ENCODE measurements at places on chromosomes 11 and 22.
A peak's percentile ranks its signal among the peaks of the same experiment; 100 is the strongest.

- H3K4me1 ChIP-seq: no peaks in the 10 kb centered on the region
- no peaks in the 10 kb centered on the region for H3K27me3 ChIP-seq
- no peak overlapping the region for H3K4me3 ChIP-seq
Measured at GRCh38 chr22:19238900-19239299, 52.6 kb downstream of the CLTCL1 start.

DNA sequence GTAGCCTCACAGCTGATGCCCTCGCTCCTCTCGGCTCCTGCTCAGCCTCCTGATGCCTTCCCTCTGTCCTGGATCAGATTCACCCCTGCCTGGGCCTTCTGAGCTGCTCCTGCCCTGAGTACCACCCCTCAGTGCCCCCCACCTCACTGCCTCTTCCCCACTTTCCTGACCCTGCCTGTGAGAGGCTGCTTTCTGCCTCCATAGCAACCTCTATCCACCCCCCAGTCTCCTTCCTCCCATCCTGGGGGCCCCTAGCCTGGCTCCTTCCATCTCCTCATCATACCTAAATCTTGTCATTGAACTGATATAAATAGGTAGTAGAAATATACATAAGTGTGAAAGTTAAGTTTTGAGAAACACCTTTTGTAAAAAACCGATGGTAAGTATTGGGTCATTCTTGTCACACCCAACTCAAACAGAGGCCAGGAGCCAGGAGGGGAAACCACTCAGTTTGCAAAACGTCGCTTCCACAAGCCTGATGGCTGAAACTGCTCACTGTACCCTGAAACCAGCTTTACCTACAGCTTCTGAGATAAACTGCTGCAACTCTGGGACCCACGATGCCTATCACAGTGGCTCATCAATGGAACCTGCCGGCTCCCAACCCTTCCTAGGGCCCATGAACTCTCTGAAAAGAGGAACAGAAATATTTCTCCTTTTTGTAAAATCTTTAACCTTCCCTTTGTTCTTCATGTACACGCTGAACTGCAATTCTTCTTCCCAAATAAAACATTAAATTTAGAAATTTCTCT, 4.8 kb upstream of the APOBEC3H start:
- H3K27me3 ChIP-seq: no peaks in the 10 kb centered on the region
- H3K27ac ChIP-seq: no peak overlapping the region
- no peaks in the 10 kb centered on the region for H3K36me3 ChIP-seq
- DNase-seq: no peak
- no peak overlapping the region for H3K4me3 ChIP-seq

DNA sequence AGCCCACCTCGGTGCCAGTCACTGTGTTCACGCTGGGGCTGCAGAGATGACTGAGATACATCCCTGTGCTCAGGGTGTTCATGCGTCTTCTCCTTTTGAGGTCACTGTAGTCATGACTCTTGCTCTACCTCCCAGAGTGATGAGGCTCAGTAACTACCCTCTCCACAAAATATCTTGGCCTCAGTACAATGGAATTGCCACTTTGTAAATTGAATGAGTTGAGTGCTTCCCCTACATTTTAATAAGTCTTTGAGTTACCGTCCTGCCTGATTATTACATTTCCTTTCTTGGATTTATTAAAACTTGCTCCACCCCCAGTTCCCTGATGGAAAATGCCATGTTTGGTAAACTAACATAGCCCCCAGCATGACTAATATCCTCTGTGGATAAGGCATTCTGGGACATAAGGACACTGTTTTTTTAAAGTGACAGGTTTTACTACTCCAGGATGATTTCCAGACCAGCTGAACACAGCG, 15.9 kb downstream of the PRSS23 start:
- DNase-seq: no peak
- H3K36me3 ChIP-seq: no peaks in the 10 kb centered on the region
- no peak overlapping the region for H3K4me3 ChIP-seq
- no peaks in the 10 kb centered on the region for H3K27me3 ChIP-seq
- no peak overlapping the region for H3K27ac ChIP-seq

- no peak overlapping the region for H3K27ac ChIP-seq
- no peak overlapping the region for H3K4me3 ChIP-seq
- DNase-seq: no peak
- no peaks in the 10 kb centered on the region for H3K4me1 ChIP-seq
Measured at GRCh38 chr11:96424693-96425092, 34.9 kb downstream of the JRKL start.

DNA sequence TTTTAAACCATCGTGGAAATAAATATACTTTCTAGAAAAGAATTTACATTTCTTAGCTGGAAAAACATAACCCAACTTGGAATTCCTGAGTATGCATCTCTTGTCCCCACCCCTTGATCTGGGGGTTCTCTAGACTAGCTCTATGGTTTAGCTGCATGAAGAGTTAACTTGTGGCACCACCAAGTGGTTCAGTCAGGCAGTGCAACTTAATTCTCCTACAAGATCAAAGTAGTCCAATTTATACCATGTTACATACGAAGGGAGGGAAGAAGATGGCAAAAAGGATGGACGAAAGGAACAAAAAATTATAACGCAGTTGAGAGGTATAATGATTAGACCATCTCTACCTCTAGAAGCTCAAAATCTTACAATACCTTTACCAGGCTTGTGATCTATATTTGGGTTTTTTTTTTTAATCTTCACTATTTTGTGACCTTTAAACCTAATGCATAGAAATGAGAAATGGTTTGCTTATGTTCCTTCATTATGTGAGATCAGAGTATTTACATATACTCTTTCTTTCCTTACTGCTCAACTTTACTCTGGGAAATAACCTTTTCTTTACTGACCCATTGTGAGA, 28.5 kb upstream of the ALKBH3 start:
- H3K36me3 ChIP-seq: peaks cover 3% of the 10 kb centered on the region
- H3K4me3 ChIP-seq: no peak overlapping the region
- H3K4me1 ChIP-seq: no peaks in the 10 kb centered on the region
- no peaks in the 10 kb centered on the region for H3K27me3 ChIP-seq
- DNase-seq: peak; percentile 90

DNA sequence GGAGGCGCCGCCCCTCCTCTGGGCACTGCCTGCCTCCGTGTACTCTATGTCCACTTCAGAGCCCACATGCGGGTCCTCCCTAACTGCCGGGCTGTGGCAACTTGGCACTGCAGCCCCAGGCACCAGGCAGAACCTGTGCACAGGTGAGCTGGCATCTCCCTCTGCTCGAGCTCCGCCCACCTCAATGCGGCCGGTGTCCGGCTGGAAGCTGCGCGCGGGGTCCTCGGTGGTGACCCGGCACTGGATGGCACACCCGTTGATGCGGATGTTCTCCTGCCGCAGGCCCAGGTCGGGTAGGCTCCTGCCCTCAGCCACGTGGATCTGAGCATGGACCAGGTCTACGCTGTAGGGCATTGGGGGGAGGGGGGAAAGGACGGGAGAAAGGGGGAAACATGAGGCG, 9.1 kb downstream of the LRFN4 start:
- no peak for DNase-seq
- H3K27me3 ChIP-seq: no peaks in the 10 kb centered on the region
- no peaks in the 10 kb centered on the region for H3K4me1 ChIP-seq

- no peak for DNase-seq
- H3K4me3 ChIP-seq: no peak overlapping the region
- no peaks in the 10 kb centered on the region for H3K36me3 ChIP-seq
- H3K27me3 ChIP-seq: no peaks in the 10 kb centered on the region
Measured at GRCh38 chr22:39932918-39933649, 27.1 kb upstream of the TMA7B start.

- H3K36me3 ChIP-seq: peaks cover 5% of the 10 kb centered on the region
- H3K4me1 ChIP-seq: no peaks in the 10 kb centered on the region
- H3K4me3 ChIP-seq: no peak overlapping the region
- H3K27me3 ChIP-seq: no peaks in the 10 kb centered on the region
- no peak overlapping the region for H3K27ac ChIP-seq
Measured at GRCh38 chr22:29695129-29695926, 24.5 kb upstream of the CABP7 start.

DNA sequence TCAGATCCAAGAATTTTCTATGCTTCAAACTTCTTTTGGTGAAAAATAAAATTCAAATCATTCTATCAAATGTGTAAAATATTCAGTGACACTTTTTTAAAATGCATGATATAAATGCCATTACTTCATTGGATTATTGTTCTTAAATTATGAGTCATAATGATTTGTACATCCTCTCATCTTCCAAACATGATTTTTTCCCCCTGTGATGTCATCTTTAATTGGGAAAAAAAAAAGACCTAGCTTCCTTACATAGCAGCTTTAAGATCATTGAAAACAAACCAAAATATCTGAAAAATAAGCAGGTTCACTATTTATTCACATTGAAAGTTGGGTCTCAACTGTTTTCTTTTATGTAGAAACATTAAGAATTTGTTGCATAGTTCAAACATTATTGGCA, 1549.4 kb downstream of the LRRC4C start:
- no peaks in the 10 kb centered on the region for H3K4me1 ChIP-seq
- no peak for DNase-seq
- no peak overlapping the region for H3K4me3 ChIP-seq

DNA sequence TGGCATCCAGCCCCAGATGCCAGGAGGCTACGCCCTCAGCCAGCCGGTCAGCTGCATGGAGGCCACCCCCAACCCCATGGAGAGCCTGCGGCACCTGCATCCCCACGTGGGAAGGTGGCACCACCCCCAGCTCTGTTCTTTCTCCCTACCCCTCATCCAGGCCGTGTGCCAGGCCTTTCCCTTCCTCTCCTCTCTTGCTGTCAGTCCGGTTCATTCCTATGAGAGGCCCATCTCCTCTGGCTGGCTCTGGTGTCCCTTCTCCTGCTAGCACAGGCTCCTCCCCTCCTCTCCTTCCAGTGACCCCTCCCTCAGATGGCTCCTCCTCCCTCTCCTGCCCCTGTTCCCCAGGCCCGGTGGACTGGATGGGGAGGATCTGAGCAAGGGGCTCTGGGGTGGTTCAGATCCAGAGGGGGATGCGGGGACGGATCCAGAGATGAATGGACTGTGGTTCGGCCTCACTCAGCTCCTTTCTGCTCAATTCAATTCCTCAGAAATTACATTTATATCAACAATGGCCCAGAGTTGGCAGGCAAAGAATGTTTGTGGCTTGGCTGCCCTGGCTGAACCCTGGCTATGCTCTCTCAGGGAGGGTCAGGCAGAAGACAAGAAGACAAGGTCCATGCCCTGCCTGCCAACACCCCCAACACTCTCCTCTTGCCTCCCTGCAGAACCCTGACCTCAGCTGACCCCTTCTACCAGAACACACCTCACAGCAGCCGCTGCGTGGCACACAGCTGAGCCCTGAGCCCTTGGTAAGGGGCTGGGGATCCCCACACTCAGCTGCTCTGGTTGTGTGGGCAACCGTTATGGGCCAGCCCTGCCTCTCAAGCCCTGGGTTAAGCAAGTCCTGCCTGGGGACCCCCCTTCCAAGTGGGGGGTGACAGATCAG, 18.5 kb upstream of the LRRC10B start:
- peaks cover 21% of the 10 kb centered on the region for H3K4me1 ChIP-seq
- DNase-seq: peak; percentile 71

- no peaks in the 10 kb centered on the region for H3K36me3 ChIP-seq
- DNase-seq: no peak
- H3K4me1 ChIP-seq: no peaks in the 10 kb centered on the region
- H3K27ac ChIP-seq: no peak overlapping the region
- H3K27me3 ChIP-seq: no peaks in the 10 kb centered on the region
Measured at GRCh38 chr11:104145062-104145461, 18.9 kb downstream of the PDGFD start.

DNA sequence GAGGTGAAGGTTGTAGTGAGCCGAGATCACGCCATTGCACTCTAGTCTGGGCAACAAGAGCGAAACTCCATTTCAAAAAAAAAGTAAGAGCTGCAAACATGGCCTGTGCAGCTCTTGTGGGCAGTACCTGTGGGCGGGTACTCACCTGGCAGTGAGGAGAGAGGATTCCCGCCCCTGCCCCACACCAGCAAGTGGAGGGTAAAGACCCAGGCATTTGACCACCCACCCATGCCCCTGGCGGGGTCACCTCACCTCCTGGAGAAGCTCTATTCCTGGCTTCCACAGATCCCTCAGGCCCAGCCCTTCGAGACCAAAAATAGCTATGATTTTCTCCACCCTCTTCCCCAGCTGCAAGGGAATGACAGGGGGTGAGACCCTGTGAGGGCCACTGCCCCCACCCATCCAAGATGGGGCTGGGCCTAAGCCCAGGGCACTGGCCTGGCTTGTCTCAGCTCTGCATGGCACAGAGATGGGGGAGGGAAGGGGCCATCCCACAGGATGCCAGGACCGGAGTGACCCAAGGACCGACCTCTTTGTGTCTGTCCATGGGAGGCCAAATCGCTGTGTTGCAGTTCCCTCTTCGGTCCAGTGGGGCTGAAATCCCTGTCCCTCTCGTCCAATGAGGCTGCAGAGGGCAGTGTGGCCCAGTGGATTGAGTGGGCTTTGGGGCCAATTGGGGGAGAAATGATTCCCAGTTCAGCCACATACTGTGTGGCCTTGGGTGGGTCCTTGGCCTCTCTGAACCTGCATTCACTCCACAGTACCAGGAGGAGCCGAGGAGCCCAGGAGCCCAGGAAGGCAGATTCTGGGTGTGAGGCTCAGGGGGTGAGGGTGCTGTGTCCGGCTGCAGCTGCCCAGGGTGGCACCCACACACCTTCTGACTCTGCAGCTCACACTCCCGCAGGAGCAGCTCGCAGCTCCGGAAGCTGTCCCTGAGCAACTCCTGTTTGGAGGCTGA, 14.6 kb downstream of the SEC14L6 start:
- H3K36me3 ChIP-seq: peaks cover 4% of the 10 kb centered on the region
- no peaks in the 10 kb centered on the region for H3K4me1 ChIP-seq

DNA sequence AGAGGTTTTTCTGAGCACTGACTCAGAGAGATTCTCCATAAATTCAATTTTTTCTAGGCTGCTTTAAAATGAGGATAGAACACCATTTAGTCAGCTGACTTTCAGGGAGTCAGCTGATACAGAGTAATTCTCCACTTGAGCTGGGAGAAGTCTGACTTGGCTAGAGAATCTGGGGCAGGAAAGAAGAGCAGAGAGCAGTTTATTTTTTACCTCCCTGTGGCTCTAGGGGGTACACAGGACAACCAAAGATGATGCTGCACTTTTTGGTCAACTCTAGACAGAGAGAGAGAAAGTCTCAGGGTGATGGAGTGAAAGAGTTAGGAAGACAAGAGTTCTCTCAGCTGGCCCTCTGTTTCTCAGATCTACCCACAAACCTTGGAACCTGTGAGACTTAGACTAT, 67.3 kb upstream of the EED start:
- no peak for DNase-seq
- peaks cover 18% of the 10 kb centered on the region for H3K4me1 ChIP-seq
- no peaks in the 10 kb centered on the region for H3K27me3 ChIP-seq
- H3K27ac ChIP-seq: no peak overlapping the region
- no peak overlapping the region for H3K4me3 ChIP-seq

- H3K36me3 ChIP-seq: no peaks in the 10 kb centered on the region
- no peak for DNase-seq
- H3K27ac ChIP-seq: no peak overlapping the region
Measured at GRCh38 chr11:99522467-99523173, 501.9 kb downstream of the CNTN5 start.

- DNase-seq: peak; percentile 75
- no peaks in the 10 kb centered on the region for H3K27me3 ChIP-seq
- H3K4me1 ChIP-seq: peaks cover 19% of the 10 kb centered on the region
- H3K36me3 ChIP-seq: no peaks in the 10 kb centered on the region
- H3K27ac ChIP-seq: peak overlapping the region; percentile 56
Measured at GRCh38 chr11:19577976-19578619, 134.5 kb upstream of the NAV2 start.

GRCh38 chr11:43786016-43786415, 94.6 kb upstream of the ALKBH3 start:
- H3K4me3 ChIP-seq: no peak overlapping the region
- H3K27me3 ChIP-seq: no peaks in the 10 kb centered on the region
- H3K27ac ChIP-seq: no peak overlapping the region
- H3K4me1 ChIP-seq: no peaks in the 10 kb centered on the region
- H3K36me3 ChIP-seq: peaks cover 7% of the 10 kb centered on the region
- no peak for DNase-seq

- DNase-seq: no peak
- no peaks in the 10 kb centered on the region for H3K4me1 ChIP-seq
Measured at GRCh38 chr22:45722006-45722405, 50.4 kb downstream of the ATXN10 start.

Measured in lung (tissue), 17 donors.